Motor neuron (in vitro differentiated cells): ENCODE measurements at places on chromosomes 3 and 15. TPM values are rescaled to one million over a fixed set of nuclear protein-coding genes. Genes with fewer than 3 reads are reported as not detected.

GRCh38 chr3:136149667-136150066 lies 46.5 kb downstream of the MSL2 start:
- no peak for ATAC-seq

The XRN1 gene
- 36.9 and 38.4 TPM in 2 replicates for total RNA-seq

- ATAC-seq, result peak; percentile 100
Measured at GRCh38 chr3:29440413-29441305, 159.8 kb downstream of the RBMS3 start.

The CYP1A2 gene
- total RNA-seq, result 0.16 TPM in 1 of 2 replicates, not detected in the other

DNA sequence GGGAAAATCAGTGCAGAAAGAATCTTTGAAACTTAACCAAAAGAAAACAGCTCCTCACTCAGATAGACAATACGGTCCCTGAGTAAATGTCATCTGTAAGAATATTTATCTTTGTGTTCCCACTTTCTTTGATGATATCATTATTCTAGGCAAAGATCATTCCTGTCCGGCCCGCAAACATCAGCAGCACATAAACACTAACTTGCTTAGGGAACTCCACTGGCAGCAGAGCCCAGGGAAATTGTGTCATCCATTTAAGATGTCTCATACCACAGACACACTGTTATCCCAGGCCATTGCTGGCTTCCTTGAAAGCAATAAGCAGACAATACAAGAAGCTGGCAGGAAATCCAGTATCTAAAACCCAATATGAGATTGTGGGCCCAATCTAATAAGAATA lies 20.1 kb upstream of the CD96 start:
- no peak for ATAC-seq

DNA sequence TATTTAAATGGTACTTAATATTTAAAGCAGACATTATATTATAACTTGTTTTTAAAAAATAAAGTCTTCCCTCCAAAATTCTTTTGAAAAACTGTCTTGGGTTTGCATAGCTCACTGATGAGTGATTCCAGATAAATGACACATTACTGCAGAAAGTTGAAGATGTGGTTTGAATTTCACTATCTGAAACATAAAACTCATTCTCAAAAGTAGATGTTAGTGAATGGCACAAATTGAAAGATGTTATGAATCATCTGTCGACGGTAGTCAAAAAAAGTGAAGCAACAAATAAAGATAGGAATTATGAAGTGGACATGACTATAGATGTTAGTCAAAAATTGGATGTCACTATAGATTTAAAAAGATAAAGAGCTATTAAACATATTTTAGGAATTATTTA lies 280.5 kb downstream of the GAP43 start:
- no peak for ATAC-seq
